SK-MEL-5 (cell line): ENCODE measurements at places on chromosomes 5 and 9. TPM values are rescaled to one million over a fixed set of nuclear protein-coding genes. Genes with fewer than 3 reads are reported as not detected.
A peak's percentile ranks its signal among the peaks of the same experiment; 100 is the strongest.

- DNase-seq = no peak
These were observed 224.3 kb downstream of the NR3C1 start for GRCh38 chr5:143179126-143179740.

DNA sequence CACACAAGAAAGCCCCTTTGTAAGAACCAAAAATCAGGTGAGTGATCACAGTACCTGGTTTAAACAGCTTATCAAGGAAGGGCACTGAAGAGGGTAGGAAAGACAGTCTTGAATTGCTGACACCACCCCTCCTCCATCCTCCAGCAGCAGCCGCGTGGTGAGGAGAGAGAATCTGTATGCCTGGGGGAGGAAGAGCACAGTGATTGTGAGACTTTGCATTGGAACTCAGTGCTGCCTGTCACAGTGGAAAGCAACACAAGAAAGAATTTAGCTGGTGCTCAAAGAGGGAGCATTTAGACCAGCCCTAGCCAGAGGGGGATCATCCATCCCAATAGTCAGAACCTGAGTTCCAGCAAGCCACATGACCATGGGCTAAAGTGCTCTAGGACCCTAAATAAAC, 11.6 kb upstream of the STX17 start:
- DNase-seq = no peak

- DNase-seq = no peak
These were observed 5.8 kb downstream of the MFAP3 start for GRCh38 chr5:154044581-154044980.

DNA sequence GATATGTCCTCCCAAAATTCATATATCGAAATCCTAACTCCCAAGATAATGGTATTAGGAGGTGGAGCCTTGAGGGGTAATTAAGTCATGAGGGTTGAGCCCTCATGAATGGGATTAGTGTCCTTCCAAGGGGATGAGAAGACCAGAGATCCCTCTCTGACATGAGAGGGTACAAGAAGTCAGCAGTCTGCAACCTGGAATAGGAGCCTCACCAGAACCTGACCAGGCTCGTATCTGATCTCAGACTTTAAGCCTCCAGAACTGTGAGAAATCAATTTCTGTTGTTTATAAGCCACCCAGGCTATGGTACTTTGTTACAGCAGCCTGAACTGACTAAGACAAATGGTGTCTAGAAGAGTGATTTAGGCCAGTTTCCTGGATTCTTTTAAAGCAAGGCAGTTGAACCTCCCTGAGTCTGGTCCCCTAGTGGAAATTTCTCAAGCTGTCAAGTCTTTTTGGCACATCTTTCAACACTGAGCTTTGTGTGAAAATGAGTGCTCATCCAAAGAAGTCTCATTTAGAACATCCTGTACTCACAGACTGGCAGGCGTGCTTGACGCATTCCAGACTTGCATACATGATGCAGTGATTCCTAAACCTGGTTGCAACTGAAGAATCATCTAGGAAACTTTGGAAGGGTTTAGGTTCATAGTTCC, 254.8 kb upstream of the PPP1R2B start:
- peak; percentile 16 for DNase-seq

GRCh38 chr5:85814596-85814995, 803.1 kb upstream of the COX7C start:
- no peak for DNase-seq

GRCh38 chr9:23819403-23819802, 6.6 kb downstream of the ELAVL2 start:
- no peak for DNase-seq

DNA sequence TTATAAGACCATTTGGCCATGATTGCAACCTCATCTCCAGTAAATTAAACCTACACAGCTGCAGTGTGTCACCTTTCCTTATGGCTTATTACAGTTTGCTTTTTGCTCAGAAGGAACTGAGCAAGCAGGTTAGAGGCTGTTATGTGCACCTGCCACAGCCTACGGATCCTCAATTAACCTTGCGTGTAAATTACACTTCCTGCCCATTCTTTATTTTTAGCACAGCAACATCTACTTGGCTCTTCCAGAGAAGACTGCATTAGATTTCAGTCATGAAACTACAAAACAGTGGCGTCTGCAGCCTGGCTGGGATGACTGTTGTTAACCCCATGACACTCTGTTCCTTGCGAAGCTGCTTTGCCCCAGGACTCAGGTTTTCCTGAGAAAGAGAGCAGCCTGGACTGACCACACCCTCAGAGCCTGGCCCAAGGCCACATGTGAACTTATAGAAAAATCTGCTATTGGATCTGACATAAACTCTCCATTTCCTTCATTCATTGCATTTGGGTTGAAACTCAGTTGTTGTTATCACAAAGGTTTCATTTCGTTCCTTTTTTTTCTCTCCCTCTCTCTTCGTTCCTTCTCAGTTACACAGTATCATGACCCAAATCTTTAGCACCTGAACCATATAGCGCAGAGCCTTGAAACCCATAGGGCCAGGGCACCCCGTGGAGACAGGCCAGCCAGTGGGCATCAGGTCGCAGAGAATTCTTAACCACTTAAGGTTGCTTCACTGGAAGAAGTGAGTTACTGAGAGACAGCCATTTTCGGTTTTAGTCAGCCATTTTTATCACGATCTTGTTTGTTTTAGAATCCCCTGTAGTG, 138.6 kb downstream of the PALM2AKAP2 start:
- DNase-seq = no peak

- DNase-seq = peak; percentile 59
These were observed 132.7 kb upstream of the APC start for GRCh38 chr5:112604732-112605630.

GRCh38 chr5:167233507-167234220, 1057.8 kb upstream of the WWC1 start:
- no peak for DNase-seq

DNA sequence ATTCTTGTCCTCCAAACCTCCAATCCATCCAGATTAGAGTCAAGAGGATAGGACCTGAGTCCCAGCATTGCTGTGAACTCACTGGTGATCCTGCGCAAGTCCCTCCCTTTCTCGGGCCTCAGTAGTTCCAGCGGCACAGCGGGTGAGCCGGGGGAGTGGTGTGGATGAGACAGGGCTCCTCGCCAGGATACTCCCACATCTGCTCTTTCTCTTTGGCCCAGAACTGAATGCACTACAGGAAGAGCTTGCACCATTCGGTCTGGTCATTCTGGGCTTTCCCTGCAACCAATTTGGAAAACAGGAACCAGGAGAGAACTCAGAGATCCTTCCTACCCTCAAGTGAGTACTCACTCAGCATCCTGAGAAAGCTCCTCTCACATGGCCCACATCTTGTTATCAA, 6.3 kb downstream of the GPX3 start:
- DNase-seq = no peak

GRCh38 chr9:134488331-134489280, 153.0 kb upstream of the COL5A1 start:
- no peak for DNase-seq

DNA sequence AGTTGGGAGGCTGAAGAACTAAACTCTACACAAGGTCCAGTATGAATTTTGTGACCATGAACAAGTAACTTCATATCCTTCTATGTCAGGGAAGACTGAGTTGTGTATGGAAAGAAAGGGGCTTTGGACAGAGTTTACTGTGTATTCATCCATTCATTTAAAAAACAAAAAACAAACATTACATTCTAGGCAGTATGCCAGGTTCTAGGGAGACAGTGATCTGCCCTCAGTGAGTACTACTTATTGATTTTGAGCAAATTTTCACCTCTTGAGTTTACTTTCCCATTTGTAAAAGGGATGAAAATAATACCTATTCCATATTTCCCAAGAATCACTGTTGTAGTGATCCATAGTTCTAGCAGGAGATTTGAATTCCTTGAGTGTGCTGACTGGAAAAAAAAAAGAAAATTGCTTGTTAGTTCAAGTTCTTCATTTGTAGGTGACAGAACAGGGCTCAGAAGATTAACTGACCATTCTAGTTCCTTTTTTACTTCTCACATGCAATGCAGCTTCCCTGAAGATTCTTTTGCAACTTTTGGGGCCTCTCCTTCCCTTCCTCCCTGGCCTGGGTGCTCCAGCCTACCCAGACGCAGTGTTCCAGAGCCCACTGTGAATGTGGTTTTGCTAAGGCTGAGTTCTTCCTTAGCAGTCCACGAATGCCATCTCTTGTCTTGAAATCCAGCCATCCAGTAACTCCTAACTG, 2.6 kb upstream of the GAPVD1 start:
- DNase-seq = peak; percentile 41

- DNase-seq = no peak
These were observed 225.3 kb upstream of the TLE4 start for GRCh38 chr9:79346350-79347020.

- peak; percentile 76 for DNase-seq
These were observed 422.6 kb downstream of the EFNA5 start for GRCh38 chr5:107248066-107248695.

- no peak for DNase-seq
These were observed 226.6 kb downstream of the ADCY2 start for GRCh38 chr5:7622498-7622897.

DNA sequence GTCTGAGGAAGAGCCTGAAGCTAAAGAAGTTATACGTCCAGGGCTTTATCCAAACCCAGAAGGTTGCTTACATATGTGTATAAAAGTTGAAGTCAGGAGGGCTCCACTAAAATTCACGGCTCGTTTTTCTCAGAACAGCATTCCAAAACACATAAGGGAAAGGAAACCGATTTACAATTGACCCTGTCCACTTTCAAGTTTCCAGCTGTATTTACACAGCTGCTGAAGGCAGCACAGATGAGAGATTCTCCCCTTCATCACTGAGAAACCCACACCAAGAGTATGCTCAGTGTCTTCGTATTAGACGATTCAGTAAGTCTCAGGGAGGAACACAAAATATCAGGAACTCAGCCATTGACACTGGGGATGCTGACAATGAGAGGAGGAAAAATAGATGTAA, 5.9 kb upstream of the NREP start:
- no peak for DNase-seq

- no peak for DNase-seq
These were observed 38.9 kb downstream of the FNBP1 start for GRCh38 chr9:130003943-130004552.

- no peak for DNase-seq
These were observed 556.4 kb upstream of the CTNND2 start for GRCh38 chr5:12460493-12461261.

DNA sequence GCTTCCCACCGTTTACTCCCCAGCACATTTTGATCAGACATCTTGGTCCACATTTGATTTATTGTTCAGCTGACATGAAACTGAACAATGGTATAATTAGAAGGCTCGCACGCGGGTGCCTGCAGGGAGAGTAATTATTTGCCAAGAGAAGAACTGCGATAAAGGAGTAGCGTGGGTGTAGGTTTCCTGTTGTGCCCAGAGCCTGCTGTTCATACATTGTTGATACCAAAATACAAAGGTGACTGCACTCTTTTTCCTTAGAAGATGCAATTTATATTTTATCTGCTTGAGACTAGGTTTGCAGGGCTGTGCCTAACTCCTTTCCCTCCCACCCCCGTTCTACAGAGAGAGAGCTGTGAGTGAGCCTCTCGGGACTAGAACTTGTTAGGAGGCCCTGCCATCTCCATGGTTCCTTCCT, 241.8 kb upstream of the MSX2 start:
- DNase-seq = no peak

GRCh38 chr9:137087409-137087925, 682 bp downstream of the MAN1B1 start:
- no peak for DNase-seq

LOX gene
- total RNA-seq = 0.08 and 0.58 TPM in 2 replicates

CAMK4 gene
- total RNA-seq = 20.7 and 22.8 TPM in 2 replicates

STPG3 gene
- not detected in 2 replicates for total RNA-seq

SLIT3 gene
- total RNA-seq = 0.40 and 0.63 TPM in 2 replicates

C9orf43 gene
- 1.1 and 1.4 TPM in 2 replicates for total RNA-seq

IL7R gene
- 0.16 and 0.18 TPM in 2 replicates for total RNA-seq

FOXI1 gene
- total RNA-seq = not detected in 2 replicates

CATSPER3 gene
- total RNA-seq = not detected in 2 replicates

PCDHA7 gene
- total RNA-seq = 1.3 and 1.4 TPM in 2 replicates

SPATA31D4 gene
- not detected in 2 replicates for total RNA-seq

PCDHGA4 gene
- 1.4 and 1.6 TPM in 2 replicates for total RNA-seq

SPINK6 gene
- total RNA-seq = 0.61 TPM in 1 of 2 replicates, not detected in the other
